ENCODE measurements at places on chromosomes 6 and 20. TPM values are rescaled to one million over a fixed set of nuclear protein-coding genes. Genes with fewer than 3 reads are reported as not detected.

GRCh38 chr6:115885636-115886366 lies 174.9 kb downstream of the FRK start:
- DNase-seq = no peak

- DNase-seq = peak; percentile 56
These were observed 705.4 kb downstream of the PTPRT start for GRCh38 chr20:42484335-42484734.

DNA sequence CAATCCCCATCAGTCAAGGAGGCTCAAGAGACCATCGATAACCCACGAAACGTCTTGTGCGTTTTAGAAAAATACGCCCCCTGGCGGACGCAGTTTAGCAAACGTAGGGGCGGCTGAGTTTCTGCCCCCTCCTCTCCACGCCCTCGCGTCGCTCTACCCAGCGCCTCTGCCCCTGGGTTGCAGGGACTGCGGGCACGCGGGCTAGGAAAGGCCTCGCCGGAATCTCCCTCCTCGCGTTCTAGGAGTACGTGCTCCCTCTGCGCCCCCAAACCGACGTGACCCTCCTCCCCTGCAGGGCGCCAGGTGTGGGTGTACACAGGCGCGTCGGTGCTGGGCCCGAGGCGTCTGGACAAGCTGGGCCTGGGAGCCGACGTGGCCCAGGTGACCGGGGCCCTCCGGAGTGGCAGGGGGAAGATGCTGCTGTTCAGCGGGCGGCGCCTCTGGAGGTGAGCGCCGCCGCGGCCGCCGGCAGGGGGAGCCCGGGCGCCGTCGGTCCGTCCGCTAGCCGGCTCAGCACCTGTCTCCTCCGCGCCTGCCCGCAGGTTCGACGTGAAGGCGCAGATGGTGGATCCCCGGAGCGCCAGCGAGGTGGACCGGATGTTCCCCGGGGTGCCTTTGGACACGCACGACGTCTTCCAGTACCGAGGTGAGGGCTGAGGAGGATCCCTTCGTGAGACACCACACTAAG lies 5.3 kb downstream of the MMP9 start:
- no peak for DNase-seq

- DNase-seq = peak; percentile 36
These were observed 22.7 kb downstream of the MRPL14 start for GRCh38 chr6:44104481-44105021.

GRCh38 chr20:63641792-63642523 lies 11.3 kb downstream of the STMN3 start:
- peak; percentile 79 for DNase-seq

GRCh38 chr6:29841030-29841429 lies 13.4 kb downstream of the HLA-G start:
- DNase-seq = no peak

GRCh38 chr20:63848003-63848911 lies 13.0 kb upstream of the ABHD16B start:
- DNase-seq = no peak

- no peak for DNase-seq
These were observed 100.1 kb upstream of the FRMD1 start for GRCh38 chr6:168179133-168179532.

- DNase-seq = no peak
These were observed 43.9 kb downstream of the PLCB4 start for GRCh38 chr20:9112541-9113515.

GRCh38 chr6:51474022-51474975 lies 613.1 kb downstream of the PKHD1 start:
- DNase-seq = no peak

GRCh38 chr6:152636609-152637295 lies 410 bp downstream of the SYNE1 start:
- DNase-seq = peak; percentile 7

- DNase-seq = no peak
These were observed 316.0 kb downstream of the TFAP2C start for GRCh38 chr20:56945057-56945456.

DNA sequence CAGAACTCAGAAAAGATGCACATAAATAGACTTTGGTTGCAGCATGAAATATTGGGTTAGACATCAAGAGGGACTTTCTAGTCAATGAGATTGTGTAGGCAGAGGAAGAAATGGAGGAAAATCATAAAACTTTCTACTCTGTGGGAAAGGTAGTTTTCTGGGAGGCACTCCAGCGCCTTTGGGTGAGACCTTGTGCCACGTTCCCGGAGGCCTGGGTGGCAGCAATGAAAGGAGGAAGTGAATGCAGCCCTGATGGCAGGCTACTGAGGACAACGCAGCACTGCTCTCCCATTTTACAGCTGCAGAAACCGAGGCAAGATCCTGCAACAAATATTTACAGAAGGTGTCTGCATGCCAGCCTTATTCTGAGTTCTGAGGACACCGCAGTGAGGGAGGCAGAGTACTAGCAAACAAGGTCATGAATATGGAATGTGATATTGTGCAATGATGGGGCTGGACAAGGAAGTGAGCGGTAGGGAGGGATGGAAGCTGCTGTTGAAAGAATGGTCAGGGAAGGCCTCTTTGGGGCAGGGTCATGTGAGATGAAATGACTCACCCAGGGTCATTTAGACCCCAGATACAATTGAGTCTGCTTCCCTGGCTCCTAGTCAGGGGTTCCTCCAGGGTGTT lies 159.1 kb downstream of the TFAP2C start:
- no peak for DNase-seq

DNA sequence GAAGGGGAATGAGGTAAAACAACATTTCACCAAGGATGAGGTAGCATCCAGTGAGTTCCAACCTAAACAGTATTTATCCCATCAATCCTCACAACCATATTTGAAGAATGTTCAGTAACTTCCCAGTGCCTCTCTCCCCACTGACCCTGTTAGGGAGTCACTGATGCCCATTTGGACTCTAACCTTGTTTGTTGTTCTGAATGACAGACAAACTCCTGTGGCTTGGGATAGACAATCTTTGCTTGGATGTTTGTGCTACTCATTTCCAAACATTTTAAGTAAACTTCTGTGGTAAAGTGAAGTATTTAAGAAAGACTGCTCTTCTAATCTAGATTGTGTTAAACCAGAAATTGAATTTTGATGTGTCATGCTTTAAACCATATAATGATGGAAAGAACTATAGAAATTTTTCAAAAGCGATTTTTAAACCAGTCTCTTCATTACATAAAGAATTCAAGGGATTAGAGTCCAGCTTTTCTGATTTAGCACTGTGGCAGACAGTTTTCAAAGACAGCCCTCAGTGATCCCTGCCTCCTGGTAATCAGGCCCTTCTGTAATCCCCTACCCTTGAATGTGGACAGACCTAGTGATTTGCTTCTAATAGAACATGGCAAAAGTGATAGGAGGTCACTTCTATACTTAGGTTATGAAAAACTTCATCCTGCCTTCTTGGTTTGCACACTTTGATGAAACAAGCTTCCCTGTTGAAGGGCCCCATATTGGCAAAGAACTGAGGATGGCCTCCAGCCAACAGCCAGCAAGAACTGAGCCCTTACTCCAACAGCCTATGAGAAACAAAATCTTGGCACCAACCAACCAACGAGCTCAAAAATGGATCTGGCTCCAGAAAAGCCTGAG lies 191.6 kb downstream of the DST start:
- DNase-seq = peak; percentile 26

GRCh38 chr6:103154779-103155572 lies 1704.7 kb downstream of the HACE1 start:
- no peak for DNase-seq

DNA sequence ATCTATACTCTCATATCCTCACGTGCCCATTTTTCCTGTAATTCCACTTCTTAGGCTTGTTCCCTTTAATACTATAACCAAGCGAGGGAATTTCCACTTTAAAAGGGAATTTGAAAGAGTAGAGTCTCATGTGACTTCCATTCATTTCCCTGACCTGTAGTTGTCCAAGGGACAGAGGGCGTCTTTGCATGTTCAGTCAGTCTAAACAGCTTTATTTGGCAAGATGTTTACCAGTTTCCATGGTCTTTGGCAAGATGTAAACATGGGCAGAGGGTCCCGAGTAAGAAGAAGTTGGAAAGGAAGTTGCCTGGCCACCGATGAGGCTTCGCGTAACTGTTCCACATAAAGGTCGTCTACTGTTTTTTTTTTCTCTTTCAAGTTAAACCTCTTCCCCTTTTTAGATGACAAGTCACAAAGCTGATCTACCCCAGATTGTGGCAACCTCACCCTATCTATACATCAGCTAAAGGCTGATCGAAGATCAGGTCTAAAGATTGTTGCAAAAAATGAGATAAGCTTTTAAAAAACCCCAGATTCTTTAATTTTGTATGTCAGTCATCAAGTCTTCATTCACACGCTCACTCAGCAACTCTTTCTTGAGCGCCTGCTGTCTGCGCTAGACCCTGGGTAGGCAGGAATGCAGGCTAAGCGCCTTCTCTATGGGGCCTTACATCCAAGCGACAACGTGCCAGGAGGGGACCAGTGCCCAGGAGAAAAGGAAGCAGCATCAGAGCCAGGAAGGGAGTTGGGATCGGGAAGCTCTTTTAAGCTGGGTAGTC lies 31.7 kb upstream of the CCR6 start:
- DNase-seq = no peak

- no peak for DNase-seq
These were observed 100.8 kb downstream of the SYCP2 start for GRCh38 chr20:59832406-59833363.

GRCh38 chr20:51634257-51634656 lies 91.7 kb upstream of the NFATC2 start:
- peak; percentile 28 for DNase-seq

DNA sequence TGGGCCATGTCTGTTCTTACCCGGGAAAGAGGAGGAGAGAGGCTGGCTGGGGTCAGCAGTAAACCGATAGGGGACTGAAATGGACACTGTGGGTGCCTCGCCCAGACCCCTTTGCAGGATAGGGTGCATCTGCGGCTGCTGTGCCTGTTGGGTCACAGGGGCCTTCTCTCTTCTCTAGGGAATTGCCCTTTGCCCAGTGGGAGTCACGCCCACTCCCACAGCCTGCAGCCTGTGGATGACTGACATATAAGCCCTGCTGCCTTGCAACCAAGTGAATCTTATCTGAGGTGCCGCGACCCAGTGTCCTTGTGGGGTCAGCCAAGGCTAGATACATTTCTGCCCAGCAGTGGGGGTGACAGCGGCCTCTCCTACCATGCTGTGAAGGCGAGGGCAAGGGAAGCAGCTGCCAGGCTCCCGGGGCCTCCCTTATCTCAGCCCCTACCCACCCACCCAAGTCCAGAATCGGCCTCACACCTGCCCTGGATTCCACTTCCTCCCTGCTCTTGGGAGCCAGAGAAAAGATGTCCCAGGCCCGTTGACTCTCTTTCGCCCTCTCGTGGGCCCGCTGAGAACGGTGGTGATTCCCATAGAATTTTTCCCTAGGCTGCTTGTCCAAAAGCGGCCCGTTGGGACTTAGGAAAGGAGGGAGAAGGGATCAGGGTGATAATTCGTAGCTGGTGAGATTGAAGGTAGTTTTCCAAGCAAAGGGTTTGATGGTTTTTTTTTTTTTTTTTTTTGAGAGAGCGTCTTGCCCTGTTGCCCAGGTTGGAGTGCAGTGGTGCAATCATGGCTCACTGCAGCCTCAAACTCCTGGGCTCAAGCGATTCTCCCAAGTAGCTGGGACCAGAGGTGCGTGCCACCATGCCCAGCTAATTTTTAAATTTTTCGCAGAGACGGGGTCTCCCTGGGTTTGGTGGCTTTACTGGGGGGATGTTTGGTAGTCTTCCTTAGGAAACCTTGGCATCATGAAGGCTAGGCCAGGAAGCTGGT lies 76.4 kb upstream of the RNF24 start:
- DNase-seq = no peak

GRCh38 chr20:35950093-35950492 lies 4.2 kb downstream of the SCAND1 start:
- no peak for DNase-seq

DNA sequence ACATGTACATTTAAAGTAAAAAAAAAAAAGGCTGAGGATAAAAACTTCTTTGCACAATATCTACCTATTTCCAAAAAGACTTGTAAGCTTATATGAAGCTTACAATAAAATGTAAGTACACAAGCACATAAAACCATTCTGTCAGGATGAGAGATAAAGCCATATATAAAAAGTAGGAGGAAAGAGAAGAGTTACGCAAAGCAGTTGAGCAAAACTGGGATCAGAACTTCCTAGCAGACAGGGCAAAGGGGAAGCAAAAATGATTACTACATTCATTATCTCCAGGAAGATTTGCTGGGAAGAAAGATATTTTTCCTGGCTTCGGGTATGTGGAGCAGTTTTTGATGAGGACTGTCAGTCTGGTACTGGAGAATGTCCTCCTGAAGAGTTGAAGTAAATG lies 198.1 kb downstream of the MTFR2 start:
- no peak for DNase-seq

GRCh38 chr6:12119085-12119588 lies 107.0 kb downstream of the HIVEP1 start:
- DNase-seq = no peak

- DNase-seq = no peak
These were observed 57.2 kb downstream of the RGS17 start for GRCh38 chr6:153073841-153074240.

The FAM217A gene
- polyA plus RNA-seq = not detected

The RSPO3 gene
- polyA plus RNA-seq = 13.2 TPM

The SUMO4 gene
- 0.56 TPM for polyA plus RNA-seq

The PRICKLE4 gene
- 2.4 TPM for polyA plus RNA-seq

The SLC17A2 gene
- not detected for polyA plus RNA-seq

The IL17A gene
- polyA plus RNA-seq = not detected

The ECT2L gene
- 0.28 TPM for polyA plus RNA-seq

The VSX1 gene
- not detected for polyA plus RNA-seq

The SRMS gene
- polyA plus RNA-seq = not detected

The ESR1 gene
- 6.5 TPM for polyA plus RNA-seq

The PAX1 gene
- polyA plus RNA-seq = not detected

The FAM50B gene
- not detected for polyA plus RNA-seq

The KIF16B gene
- 28.6 TPM for polyA plus RNA-seq

The TMEM74B gene
- not detected for polyA plus RNA-seq

The CNBD2 gene
- 0.25 TPM for polyA plus RNA-seq

Data from muscle of arm (tissue), 14 donors.